ENCODE measurements at places on chromosomes 1 and 21.
A peak's percentile ranks its signal among the peaks of the same experiment; 100 is the strongest.

DNA sequence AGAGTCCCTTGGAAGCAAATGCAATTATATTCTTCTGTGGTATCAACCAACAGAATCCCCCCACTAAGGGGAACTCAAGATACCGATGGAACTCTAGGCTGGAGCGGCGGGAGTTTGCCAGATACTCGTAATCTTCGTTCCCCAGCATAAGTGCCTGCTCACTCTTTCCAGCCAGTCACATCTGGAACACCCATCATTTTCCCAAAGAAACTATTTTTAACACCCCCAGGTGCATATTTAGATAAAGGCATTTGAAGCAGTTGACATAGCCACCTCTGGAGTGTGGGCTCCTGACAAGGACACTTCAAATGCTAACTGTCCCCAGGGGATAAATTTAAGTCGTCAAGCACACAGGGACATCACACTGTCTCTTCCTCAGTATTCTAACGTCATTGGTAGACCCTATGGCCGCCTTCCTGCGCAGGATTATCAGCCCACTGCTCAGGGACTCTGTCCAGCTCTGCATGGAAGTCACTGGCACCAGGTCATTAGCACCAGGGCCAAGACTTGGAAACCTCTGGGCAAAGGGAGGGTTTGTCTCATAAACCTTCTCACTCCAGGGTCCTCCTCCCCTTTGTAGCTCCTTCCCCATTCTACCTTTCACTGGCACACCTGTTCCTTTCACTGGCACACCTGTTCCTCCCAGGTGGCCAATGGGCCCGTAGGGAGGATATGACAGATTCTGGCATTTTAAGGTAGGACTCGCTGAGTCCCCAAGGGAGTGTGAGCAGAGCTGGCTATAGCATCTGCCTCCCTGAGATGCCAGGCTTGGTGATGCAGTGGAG, 48.8 kb downstream of the H3-3A start:
- DNase-seq, result no peak

DNA sequence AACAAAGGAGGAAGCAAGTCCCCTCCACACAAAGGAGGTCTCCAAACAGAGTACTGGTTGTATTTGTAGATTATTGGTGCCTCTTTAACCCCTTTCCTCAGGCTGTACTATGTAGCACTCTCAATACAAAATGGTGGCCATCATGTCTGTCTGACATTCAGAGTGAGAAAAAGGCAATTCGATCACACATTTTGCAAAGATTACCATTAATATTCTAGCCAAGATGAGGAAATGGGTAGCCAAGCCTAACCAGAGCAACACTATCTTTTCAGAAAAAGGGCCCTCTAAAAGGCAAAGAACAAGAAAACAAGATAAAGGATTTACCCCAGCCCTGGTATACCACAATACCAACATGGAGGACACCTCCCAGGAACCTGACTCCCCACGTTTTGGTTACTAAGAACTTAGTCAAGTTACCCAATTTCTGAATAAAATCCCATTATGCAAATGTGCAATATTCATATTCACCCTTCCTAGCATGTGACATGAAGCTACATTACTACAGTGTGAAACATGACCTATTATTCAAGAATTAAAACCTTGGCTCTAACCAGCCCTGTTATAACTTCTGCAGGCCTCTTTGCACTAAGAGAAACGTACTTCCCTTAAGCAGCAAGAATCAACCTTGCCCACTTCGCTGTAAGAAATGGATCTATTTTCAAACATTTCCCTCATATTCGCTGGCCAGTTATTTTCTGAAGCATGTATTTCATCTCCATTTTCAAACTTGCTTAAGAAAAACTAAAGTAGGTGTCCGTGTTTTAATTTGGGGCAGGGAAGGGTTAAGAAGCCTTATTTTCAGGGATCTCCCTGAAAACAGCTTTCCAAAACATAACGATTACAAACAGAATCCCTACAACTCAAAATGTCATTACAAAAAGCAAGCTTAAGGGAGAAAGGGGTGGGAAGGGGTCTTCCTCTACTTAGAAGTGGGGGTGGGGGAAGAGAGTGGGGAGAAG, 2.1 kb downstream of the KDM5B start:
- no peak for DNase-seq

DNA sequence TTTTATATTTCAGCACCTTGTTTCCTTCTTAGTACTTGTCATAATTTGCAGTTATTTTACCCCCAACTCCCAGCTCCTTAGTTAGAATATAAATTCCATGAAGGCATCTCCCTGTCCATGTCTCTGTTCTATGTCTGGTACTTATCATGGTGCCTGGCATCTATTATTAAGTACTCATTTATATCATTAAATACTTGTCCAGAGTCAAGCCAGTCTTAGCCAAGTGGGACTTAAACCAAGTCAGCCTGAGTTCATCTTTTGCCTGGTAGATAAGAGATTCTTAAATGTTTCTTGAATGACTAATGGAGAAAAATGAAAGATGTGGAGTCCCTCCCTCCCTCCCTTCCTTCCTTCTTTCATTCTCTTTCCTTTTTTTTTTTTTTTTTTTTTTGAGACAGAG, 9.4 kb downstream of the SLC25A44 start:
- no peak for DNase-seq

- DNase-seq, result no peak
Observed at GRCh38 chr1:231334079-231334666, 3.5 kb downstream of the EXOC8 start.

GRCh38 chr1:97145321-97145956, 423.9 kb downstream of the PTBP2 start:
- DNase-seq, result peak; percentile 88

DNA sequence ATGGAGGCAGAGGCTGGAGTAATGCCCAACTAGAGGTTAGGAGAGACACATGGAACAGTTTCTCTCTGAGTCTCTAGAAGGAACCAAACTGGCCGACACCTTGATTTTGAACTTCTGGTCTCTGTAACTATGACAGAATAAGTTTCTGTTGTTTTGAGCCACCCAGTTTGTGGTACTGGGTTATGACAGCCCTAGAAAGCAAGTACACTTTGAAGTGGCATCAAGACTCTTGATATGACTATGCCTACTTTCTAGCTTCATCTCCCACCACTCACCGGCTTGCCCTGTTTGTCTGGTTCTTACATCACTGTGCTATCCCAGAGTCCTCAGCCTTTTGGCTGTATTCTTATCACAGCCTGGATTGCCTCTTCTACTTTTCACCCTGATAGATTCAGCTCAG, 230.3 kb upstream of the USP24 start:
- DNase-seq, result no peak

DNA sequence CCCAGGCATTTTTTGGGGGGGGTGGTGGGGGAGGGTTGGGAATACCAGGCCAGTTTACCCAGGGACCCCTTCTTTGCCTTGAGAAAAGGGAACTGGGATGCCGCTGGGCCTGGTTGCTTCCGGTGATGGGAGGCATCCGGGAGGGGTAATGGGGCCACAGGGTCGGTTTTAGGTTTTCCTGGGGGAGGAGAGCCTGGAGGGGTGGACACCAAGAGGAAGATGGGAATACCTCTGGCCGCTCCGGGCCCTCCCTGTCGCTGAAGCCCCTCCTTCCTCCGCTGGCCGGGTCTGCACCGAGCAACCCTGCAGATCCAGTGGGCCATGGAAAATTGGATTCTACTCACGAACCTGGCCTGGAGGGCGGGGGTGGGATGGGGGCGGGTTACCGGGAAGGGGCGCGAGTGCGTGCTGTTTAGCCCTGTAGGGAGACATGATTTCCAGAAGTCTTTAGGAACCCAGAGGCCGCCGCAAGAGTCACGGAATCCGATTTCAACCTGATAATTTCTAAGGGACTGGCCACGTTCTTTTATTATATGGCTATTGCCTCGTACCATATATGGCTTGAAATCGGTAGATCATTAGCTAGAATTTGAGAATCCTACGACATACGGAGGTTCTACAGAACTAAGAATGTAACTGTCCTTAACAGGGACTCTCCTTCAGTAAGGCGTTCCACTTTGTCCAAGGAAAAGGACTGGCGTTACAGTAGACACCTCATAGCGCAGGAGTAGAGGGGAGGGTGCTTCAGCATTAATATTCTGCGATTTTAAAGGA, 749 bp downstream of the AKIRIN1 start:
- DNase-seq, result no peak

DNA sequence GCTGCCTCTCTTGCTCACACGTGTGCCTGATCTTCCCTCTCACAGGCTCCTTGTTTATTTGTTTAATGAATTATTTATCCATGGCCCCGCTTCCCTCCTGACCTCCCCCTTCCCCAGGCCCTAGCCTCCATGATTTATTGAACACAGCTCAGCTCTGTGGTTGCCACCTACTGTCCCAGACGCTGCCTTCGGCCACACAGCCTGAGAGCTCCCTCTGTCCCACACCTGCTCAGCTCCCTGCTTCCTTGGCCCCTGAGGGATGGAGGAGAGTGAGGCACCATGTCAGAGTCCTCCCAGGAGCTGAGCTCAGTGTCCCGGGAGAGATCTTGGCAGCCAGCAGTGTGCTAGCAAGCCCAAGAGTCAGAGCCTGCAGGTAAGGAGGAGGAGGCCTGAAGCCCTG, 3.1 kb upstream of the EFNA3 start:
- DNase-seq, result no peak

Data from NCI-H446 treated with DMSO at 0.1 percent for 48 hours (cell line).